ENCODE measurements at places on chromosomes 1 and 21. TPM values are rescaled to one million over a fixed set of nuclear protein-coding genes. Genes with fewer than 3 reads are reported as not detected.

DNA sequence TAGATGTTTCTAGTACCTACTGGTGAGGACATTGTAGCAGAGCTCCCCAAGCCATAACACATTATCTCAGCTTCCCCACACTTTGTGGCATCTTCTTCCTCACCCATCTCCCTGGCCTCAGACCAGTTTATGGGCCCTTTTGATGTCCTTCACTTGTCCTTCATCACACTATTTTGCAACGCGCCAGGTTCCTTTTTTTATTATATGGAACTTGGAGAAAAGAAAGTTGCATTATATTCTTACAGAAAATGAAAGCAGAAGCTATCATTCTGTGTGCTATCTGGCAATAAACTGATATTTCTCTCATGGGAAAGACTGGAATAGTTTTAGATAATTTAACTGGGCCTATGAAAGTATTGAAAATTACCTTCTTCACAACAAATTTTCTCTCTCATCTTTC is 196.9 kb upstream of the ETV3 start:
- H3K27ac ChIP-seq = no peak overlapping the region
- H3K36me3 ChIP-seq = no peaks in the 10 kb centered on the region
- no peak for DNase-seq
- H3K4me1 ChIP-seq = no peaks in the 10 kb centered on the region
- no peaks in the 10 kb centered on the region for H3K27me3 ChIP-seq
- H3K4me3 ChIP-seq = no peak overlapping the region

DNA sequence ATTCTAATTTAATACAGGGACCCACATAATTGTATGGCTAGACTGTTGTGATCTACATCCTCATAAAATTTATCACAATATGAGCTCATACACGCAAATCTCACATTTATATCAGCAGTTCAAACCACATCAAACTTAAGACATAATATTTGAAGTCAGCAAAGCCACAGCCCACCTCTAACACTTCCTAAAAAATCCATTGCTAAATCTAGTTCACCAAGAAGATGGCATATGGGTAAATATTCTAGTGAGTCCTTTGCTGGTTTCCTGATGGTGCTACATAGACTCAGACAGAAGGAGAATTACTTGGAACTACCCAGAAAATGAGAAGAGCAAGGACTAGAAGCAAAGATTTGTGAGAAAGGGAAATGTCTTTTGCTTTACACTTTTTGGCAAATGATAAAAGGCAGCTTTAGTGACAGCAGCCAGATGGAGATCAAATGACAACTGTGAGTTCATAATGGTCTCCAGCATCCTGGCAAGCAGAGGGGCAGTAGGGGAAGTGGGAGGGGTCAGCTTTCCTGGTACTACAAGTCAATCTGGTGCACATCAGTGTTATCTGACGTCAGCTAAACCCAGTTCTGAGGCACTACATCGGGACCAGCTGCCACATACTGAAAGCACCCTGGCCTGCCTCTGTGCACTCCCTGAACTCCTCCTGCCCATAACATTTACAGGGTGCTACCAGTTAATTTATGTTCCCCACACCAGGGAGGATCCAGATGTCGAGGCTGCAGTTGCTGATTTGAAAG is 10.6 kb upstream of the GADD45A start:
- H3K27me3 ChIP-seq = peaks cover 9% of the 10 kb centered on the region
- no peaks in the 10 kb centered on the region for H3K4me1 ChIP-seq
- no peaks in the 10 kb centered on the region for H3K36me3 ChIP-seq
- H3K4me3 ChIP-seq = no peak overlapping the region

DNA sequence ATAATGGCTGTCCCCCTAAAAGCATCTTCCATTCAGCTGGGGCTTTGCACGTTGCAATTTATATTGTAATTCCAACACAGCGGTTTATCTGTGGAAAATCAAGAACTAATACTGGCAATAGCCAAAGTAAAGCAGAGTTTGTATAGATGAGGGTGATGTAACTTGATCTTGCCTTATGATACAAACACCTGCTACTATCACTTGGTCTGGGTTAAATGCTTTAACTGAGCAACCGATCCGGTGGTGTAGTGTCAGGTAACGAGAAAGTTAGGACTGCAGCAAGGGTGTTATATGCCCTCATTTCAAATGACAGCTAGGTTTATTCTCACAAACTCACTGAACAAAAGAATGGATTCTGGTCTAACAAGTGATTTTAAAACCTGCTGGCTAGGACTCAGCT is 47.3 kb upstream of the PLPPR4 start:
- DNase-seq = no peak
- H3K4me1 ChIP-seq = peaks cover 4% of the 10 kb centered on the region
- no peaks in the 10 kb centered on the region for H3K27me3 ChIP-seq

GRCh38 chr1:198246337-198246736 is 89.5 kb downstream of the NEK7 start:
- DNase-seq = no peak
- no peaks in the 10 kb centered on the region for H3K4me1 ChIP-seq
- no peak overlapping the region for H3K27ac ChIP-seq

DNA sequence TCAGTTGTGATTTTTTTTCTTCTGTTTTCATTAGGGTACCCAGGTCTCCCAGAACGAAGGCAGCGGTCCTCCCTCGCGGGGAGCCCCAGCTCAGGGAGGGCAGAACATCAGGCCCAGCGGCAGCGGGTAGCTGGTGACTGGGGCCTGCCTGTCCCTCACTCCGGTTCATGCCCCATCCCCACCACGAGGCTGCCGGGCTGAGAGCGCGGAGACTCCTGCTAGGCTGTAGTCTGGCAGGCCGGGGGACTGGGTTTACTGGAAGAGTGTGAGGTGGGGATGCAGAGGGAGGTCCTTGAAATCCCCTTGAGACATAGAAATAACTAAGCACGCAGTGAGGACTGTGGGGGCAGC is 10.5 kb downstream of the BRINP2 start:
- H3K27ac ChIP-seq = no peak overlapping the region
- H3K4me1 ChIP-seq = peaks cover 6% of the 10 kb centered on the region
- peak overlapping the region; percentile 15 for H3K4me3 ChIP-seq

- H3K4me3 ChIP-seq = no peak overlapping the region
- no peak for DNase-seq
- peaks cover 1% of the 10 kb centered on the region for H3K36me3 ChIP-seq
- no peaks in the 10 kb centered on the region for H3K4me1 ChIP-seq
Measured at GRCh38 chr1:154620751-154621150, 12.8 kb upstream of the ADAR start.

GRCh38 chr1:207752456-207752998 is 673 bp downstream of the CD46 start:
- peaks cover 2% of the 10 kb centered on the region for H3K36me3 ChIP-seq
- no peaks in the 10 kb centered on the region for H3K27me3 ChIP-seq
- H3K4me1 ChIP-seq = peaks cover 18% of the 10 kb centered on the region
- no peak for DNase-seq

DNA sequence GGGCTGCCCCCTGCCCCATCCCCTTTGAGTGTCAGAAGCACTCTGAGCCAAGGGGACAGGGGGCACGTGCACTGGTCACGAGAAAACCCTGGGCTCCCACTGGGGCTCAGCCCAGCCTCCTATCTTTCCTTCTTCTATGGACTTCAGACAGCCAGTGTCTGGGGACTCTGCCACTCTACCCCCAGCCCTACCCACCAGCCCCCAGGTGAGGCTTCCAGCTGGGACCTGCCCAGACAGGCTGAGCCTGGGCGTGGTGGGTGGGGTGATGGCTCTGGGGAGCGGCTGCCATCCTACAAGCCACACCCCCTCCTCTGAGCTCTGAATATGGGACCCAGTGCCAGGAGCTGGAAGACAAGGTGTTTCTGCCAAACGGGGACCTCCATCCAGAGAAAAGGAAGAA is 8.0 kb upstream of the SFN start:
- H3K4me3 ChIP-seq = no peak overlapping the region
- no peak overlapping the region for H3K27ac ChIP-seq
- H3K36me3 ChIP-seq = no peaks in the 10 kb centered on the region
- H3K4me1 ChIP-seq = no peaks in the 10 kb centered on the region

GRCh38 chr1:84272401-84272800 is 29.1 kb upstream of the SAMD13 start:
- H3K36me3 ChIP-seq = no peaks in the 10 kb centered on the region
- H3K4me3 ChIP-seq = no peak overlapping the region
- peaks cover 20% of the 10 kb centered on the region for H3K4me1 ChIP-seq

- no peak overlapping the region for H3K27ac ChIP-seq
- H3K4me3 ChIP-seq = no peak overlapping the region
- DNase-seq = no peak
- H3K27me3 ChIP-seq = peaks cover 78% of the 10 kb centered on the region
- H3K4me1 ChIP-seq = peaks cover 22% of the 10 kb centered on the region
Measured at GRCh38 chr1:30820299-30820698, 62.7 kb upstream of the LAPTM5 start.

DNA sequence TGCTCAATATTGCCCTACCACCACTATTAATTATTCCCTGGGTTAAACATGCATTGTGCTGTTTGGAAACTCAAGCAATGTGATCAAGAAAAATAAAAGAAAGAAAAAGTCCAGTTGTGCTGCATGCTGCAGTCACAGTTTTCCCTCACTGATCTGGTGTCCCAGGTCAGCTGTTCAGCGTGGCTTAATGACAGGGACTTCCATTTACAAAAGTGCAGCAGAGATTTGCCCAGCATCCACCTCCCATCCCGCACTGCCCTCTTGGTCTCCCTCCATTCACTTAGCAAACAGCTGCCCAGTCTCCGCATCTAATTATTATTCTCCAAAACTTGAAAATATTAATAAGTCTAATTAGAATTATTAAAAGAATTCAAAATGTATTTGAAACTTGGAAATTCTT is 2.0 kb upstream of the OR2T4 start:
- no peak overlapping the region for H3K4me3 ChIP-seq
- no peak overlapping the region for H3K27ac ChIP-seq
- no peaks in the 10 kb centered on the region for H3K36me3 ChIP-seq
- no peaks in the 10 kb centered on the region for H3K4me1 ChIP-seq
- no peaks in the 10 kb centered on the region for H3K27me3 ChIP-seq
- no peak for DNase-seq

DNA sequence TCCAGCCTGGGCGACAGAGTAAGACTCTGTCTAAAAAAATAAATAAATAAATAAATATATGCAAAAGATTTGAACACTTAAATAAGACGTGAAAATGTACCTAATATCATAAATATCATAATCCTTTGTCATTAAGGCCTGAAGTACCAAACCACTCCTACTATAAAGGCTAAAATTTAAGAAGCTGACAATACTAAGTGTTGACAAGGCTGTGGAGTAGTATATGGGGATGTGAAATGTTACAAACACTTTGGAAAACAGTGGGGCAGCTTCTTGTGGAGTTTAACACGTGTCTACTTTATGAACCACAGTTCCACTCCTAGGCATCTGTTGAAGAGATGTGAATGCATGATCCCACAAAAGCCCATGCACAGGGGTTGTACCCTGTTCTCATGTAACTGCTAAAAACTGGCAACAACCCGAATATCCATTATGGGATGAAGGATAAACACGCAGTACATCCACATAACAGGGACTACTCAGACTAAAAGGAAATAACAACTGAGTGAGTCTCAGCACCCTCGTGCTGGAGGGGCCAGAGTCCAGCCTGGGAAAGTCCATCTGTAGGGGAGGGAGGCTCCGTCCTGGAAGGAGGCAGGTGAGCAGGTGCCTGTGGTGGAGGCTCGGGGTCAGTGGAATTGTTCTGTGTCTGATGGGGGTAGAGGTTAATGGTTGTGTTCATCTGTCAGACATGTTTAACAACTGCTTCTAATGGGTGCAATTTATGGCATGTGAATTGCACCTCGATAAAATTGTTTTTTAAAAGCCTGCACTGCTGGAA is 6.7 kb upstream of the SLC19A1 start:
- no peaks in the 10 kb centered on the region for H3K27me3 ChIP-seq
- H3K36me3 ChIP-seq = no peaks in the 10 kb centered on the region
- no peak overlapping the region for H3K4me3 ChIP-seq
- DNase-seq = no peak
- H3K4me1 ChIP-seq = peaks cover 34% of the 10 kb centered on the region
- no peak overlapping the region for H3K27ac ChIP-seq

DNA sequence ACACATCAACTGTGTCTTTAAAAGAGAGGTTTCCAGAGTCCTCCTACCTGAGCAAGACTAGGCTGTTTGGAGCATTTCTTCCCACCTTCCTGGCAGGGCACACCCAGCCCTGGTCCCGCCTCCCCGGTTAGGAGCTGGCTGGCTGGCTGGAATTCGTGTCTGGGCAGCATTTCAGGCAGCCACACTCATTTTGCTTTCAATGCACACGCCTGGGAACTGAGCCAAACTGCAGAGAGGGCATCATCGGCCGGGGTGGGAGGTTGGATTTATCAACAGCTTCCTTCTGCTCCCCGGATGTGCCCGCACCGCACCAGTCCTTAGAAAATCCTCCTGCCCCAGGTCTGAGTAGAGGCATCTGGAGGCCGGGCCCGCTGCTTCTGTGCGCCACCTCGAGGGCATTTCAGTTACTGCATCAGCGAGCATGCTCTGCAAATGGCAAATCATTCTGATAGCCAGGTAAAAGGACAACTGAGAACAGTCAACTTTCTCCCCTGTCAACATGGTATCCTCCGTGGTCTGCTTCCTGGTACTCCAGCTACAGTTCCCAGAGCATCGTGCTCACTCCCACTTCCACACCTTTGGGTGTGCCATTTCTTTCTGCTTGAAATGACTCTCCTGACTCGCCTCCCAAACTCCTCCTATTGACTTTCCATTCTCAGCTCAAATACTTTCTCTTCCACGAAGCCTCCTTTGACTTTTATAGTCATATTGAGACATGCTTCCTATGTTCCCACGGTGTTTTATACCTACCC is 20.6 kb downstream of the TCEA3 start:
- no peak overlapping the region for H3K27ac ChIP-seq
- peaks cover 3% of the 10 kb centered on the region for H3K27me3 ChIP-seq
- H3K4me1 ChIP-seq = no peaks in the 10 kb centered on the region

Gene MYBPH
- total RNA-seq = not detected

DNA sequence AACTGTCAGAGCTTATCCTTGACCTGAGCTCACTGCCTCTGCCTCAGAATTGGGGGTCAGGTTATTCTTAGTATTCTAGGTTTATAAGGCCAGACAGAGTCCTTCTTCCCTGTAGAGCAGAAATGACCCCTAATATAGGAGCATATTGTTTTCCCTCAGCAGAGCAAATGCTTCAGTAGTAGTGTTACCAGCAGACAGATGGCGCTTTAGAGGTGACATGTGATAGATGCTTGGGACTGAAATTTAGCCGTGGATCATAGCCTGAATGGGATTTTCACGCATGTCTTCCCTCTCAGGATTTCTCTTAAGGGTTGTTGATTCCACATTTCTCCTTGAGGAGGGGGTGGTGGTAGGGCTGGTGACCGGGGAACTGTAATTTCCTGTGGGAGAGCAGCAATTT is 24.5 kb downstream of the ADARB1 start:
- H3K36me3 ChIP-seq = no peaks in the 10 kb centered on the region
- no peaks in the 10 kb centered on the region for H3K27me3 ChIP-seq
- DNase-seq = peak; percentile 42
- no peak overlapping the region for H3K4me3 ChIP-seq
- H3K27ac ChIP-seq = peak overlapping the region; percentile 6

Gene C1QTNF12
- total RNA-seq = 6.1 TPM

- H3K4me3 ChIP-seq = no peak overlapping the region
- peaks cover 12% of the 10 kb centered on the region for H3K36me3 ChIP-seq
- peaks cover 25% of the 10 kb centered on the region for H3K4me1 ChIP-seq
- no peak for DNase-seq
Measured at GRCh38 chr1:36352910-36353878, 29.7 kb upstream of the EVA1B start.

Gene HPDL
- total RNA-seq = 0.79 TPM

GRCh38 chr1:96558635-96559034 is 162.9 kb upstream of the PTBP2 start:
- DNase-seq = no peak
- H3K27ac ChIP-seq = no peak overlapping the region
- H3K36me3 ChIP-seq = no peaks in the 10 kb centered on the region
- H3K27me3 ChIP-seq = no peaks in the 10 kb centered on the region
